Activated T-cell treated with anti-CD3 and anti-CD28 coated beads, Interleukin-2, amount 50 U/mL, for 4 hours (primary cell): ENCODE measurements at places on chromosomes 3 and 15. TPM values are rescaled to one million over a fixed set of nuclear protein-coding genes. Genes with fewer than 3 reads are reported as not detected.

GRCh38 chr3:190526787-190527762, 13.2 kb downstream of the IL1RAP start:
- DNase-seq = no peak

The TRAT1 gene
- 16.3 TPM for total RNA-seq

The SCN10A gene
- not detected for total RNA-seq

The LNP1 gene
- 1.1 TPM for total RNA-seq

The SPESP1 gene
- total RNA-seq = 0.76 TPM

The OIP5 gene
- total RNA-seq = 8.5 TPM

DNA sequence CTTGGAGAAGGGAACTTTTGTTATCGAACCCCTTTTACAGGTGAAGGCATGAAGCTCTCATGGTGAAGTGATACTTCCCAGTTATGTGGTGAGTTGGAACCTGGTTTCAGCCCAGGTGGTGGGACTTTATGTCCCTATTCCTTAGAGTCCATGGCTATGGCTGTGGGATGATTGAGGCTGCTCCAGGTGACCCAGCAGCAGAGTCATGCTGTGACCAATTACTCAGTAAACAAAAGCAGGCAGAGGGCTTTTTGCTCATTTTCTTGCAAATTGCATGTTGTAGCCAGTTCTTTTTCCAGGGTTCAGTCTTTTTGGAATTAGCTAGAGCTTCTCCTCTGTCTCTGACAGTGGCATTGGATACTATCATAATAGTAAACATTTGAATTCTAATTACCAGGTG, 70.7 kb downstream of the CACNA2D3 start:
- no peak for DNase-seq

DNA sequence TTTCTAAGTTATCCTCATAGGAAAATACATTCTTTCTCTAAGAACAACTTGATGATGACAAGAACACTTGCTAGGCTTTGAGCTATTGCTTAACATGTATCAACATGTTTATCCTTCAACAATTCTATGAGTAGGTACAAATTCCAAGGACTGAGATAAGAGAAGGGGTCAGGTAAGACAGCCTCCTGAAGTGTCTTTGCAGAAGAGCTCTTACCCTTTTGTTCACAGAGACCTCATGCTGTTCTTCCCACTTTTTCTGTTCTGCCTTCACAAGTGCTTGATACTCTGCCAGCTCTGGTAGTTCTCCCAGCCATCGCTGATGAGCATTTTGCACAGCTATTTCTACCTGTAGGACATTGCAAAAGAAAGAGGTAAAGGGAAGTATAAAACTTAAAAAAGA, 50.9 kb downstream of the CEP152 start:
- DNase-seq = no peak

The SLC2A2 gene
- 0.18 TPM for total RNA-seq
